ENCODE measurements at places on chromosomes 12 and 14. TPM values are rescaled to one million over a fixed set of nuclear protein-coding genes. Genes with fewer than 3 reads are reported as not detected.

DNA sequence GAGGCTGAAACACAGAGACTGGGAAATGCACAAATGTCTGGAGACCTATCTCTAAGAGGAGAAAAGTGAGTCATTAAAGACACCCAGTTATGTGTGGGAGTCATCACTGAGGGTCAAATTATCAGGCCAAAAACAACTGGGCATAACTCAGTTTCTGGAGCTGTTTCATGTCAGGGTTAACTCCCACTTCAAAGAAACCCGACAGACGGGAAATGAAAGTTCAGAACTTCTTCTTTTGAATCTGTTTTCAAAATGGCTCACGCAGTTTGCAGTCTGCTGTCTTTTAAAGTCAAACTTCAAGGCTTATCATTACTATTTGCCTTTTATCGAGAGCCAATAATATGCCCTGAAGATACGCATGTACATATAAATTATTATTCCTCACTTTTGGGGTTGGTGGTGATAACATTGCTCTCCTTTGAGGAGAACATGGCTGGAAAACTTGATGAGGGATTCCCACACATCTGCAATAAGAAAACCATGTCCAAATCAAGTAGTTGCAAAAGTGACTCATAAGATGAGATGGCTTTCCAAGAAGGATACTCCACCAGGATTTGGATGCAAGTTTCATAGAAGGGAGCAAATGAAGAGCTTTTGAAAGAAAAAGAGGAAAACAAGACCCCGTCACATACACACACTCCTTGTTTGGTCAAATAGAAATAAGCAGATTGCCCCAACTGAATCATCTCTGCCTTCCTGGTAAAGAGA lies 341.4 kb downstream of the ADAMTS20 start:
- DNase-seq: peak; percentile 60

DNA sequence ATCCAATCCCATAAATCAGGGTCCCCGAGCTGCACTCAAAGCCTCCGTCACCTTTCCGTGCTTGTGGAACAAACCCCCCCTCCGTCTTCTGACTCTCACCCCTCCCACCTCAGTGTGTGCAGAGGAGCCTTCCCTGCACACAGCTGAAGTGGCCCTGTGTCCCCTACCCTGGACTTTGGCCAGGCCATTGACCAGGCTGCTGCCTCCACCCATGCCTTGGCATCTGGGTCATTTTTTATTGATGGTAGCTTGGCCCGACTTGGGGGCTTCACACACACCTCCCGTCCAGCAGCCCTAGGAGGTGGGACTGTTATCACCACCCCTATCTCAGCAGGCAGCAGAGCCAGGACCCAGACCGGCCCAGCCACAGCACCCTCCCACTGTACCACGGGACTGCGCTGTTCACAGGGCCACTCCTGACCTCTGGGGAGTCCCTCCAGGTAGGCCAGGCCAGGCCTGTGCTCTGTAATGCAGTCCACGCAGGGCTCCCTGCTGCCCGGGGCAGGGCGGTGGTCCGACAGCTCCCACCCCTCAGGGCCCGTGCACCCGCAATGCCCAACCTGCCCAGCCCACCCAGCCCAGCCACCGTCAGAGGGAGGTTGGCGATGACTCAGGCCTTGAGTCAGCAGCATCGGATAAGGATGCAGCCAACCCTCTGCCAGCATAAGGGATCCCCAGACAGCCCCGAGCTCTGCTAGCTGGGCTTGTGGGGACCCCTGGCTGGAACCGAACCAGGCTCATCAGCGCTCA lies 9.2 kb upstream of the INF2 start:
- peak; percentile 88 for DNase-seq

DNA sequence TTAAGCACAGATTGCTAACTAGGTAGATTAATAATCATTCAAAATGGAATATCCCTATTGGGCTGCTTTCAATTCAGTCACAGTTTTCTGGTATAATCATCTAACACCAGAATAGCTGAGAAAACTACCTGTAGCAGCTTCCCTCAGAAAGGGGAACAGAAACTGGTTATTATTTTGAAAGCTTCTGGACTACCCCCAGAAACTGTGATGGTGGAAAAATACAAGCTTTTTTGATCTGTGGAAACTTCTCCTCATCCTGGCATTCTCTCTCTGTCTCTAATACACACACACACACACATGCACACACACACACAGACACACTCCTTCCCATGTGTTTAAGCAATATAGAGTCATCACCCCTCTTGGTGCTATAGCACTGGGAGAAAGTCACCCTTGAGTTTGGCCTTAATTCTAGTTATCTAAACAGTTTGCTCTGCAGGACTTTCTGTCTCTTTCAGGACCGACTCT lies 251.5 kb upstream of the LMO3 start:
- no peak for DNase-seq

GRCh38 chr12:54394281-54394719 lies 9.8 kb upstream of the ZNF385A start:
- peak; percentile 41 for DNase-seq

- DNase-seq: no peak
Observed at GRCh38 chr12:84159260-84159659, 753.3 kb downstream of the SLC6A15 start.

- no peak for DNase-seq
Observed at GRCh38 chr14:51474854-51475253, 176.9 kb upstream of the FRMD6 start.

DNA sequence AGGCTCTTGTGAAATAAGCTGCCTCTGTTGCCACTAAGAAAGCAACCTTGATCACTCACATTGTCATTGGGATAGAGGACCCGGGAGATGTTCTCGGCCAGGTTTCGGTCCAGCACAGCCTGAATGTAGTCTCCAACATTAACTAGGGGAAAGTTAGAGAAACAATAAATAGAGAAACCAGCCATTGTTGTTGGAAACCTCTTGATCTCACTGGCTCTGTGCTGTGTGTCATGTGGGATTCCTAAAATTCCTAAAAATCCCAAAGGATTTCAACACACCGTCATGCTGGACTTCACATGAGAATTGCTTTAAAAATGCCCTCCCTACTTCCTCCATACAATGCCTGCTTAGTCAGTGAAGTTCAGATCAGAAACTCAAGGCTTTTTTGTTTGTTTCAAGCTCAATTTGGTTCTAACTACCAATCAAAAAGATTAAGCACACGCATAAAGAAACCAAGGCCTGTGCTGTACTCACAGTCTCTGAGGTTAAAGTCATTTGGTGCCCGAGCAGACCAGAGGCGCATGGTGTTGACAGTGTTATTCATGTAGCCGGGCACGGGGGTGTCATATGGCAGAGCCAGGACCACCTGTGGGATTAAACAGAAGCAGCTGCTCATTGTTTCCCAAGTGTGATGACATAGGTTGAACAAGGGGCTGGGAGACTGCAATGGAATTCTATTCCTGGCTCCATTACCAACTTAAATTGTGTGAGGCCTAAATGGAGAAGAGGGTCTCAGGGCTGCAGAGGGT lies 23.6 kb downstream of the PYGL start:
- DNase-seq: peak; percentile 36

DNA sequence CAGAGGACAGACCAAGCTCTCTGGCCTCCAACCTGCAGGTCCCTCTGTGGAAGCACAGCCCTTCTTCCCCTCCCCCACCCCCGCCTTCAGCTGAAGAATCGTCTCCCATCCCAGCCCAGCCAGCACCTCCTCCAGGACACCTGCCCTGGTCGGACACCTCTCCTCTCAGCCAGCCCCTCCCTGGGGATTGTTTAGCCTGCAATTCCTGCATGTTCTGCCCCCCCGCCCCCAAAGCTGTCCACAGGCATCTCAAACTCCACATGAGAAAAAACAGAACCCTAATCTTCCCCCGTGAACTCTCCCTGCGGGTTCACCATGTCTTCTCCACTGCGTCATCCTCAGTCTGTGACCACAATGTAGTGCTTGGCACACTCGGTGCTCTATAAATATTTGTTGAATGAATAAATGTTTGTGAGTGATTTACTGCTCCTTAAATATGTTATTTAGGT lies 24.1 kb downstream of the PRIMA1 start:
- no peak for DNase-seq

GRCh38 chr12:50799908-50800307 lies 36.0 kb downstream of the ATF1 start:
- no peak for DNase-seq

The SMCO3 gene
- total RNA-seq: not detected

The FAIM2 gene
- total RNA-seq: not detected

The CCNT1 gene
- 45.5 TPM for total RNA-seq

The KCNJ8 gene
- 2.0 TPM for total RNA-seq

The PPP1R1A gene
- total RNA-seq: not detected

The STAC3 gene
- total RNA-seq: 0.27 TPM
